Stimulated activated CD8-positive, alpha-beta memory T cell treated with anti-CD3 and anti-CD28 coated beads, Interleukin-7, amount 100 ng/mL, for 1 hour (primary cell): ENCODE measurements at places on chromosomes 3 and 15.

DNA sequence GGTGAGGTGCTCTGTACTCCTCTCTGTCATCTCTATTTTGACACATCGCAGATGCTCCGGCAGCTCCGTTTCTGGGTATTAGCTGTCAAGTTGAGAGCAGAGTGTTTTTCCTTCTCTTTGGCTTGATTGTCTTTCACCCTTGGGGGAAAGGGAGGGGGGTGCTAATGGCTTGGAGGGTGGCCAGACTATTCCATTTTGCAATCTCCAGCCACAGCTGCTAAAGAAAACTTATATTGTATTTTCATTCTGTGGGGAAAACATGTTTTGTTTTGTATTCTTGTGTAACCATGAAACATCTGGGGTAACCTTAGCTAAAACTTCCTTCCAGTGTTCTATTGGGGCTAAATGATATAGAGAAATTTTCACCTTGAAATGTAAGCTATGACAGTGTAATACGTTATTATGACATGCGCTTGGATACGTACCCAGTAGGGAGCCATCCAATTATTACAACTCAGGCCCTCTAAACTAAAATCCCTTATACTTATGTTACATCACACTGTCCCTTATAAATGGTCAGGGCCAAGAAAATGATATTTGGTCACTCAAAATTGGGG lies 14.0 kb upstream of the LARP6 start:
- DNase-seq = no peak

- DNase-seq = no peak
These were observed 23.8 kb upstream of the FOXP1 start for GRCh38 chr3:71607364-71607763.

- DNase-seq = no peak
These were observed 57.3 kb downstream of the GLB1 start for GRCh38 chr3:33039628-33040027.

DNA sequence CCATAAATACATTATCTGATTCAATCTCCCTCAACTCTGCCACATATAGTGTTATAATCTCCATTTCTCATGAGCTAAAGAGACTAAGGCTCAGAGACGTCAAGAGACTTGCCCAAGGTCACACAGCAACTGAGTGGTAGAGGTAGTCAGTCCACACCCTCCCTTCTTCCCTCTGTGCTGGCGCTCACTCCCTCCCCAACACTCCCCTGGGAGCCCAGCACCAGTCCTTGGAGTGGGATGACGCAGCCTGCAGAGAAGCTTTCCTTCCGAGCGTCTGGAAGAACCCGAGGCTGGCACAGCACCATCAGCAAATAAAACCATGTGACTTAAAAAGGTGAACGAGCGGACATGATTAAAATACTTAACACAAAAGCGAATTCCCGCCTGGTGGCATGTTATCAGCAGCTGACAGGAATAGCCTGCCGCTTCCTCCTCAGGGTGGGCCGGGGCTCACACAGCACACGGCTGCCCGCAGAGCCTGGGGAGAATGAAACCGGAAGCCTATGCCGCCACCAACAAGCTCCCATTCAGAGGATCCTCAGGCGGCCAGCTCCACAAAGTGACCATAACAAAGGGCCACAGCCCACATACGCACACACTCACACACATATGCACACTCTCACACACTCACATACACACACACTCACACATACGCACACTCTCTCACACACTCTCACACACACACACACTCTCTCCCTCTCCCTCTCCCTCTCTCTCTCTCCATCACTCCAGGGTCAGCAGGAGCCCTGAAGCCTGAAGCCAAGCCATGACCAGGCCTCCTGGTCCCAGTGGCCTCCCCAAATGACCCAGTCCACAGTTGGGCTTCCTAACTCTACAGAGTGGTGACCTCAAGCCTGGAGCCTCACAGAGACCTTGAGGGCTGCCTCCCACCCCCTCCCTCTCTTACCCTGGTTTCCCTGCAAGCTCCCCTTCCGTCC lies 120.5 kb downstream of the XXYLT1 start:
- no peak for DNase-seq

GRCh38 chr3:120101624-120102023 lies 7.4 kb upstream of the GSK3B start:
- DNase-seq = no peak

DNA sequence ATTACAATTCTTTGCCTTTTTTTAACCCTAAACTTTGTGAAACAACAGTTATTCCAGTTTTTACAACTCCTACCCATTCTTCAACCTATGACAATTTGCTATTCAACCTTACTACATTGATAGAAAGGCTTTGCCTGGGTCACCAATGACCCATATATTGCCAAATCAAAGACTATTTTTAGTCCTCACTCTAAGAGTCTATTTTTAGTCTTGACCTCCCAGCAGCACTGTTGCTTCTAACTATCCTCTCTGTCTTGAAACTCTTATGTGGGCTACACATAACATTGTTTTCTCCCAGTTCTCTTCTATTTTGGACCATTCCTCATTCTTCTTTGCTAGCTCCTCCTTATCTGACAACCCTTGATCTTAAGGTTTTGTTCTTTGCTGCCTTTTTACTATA lies 71.4 kb downstream of the C3orf80 start:
- DNase-seq = no peak

DNA sequence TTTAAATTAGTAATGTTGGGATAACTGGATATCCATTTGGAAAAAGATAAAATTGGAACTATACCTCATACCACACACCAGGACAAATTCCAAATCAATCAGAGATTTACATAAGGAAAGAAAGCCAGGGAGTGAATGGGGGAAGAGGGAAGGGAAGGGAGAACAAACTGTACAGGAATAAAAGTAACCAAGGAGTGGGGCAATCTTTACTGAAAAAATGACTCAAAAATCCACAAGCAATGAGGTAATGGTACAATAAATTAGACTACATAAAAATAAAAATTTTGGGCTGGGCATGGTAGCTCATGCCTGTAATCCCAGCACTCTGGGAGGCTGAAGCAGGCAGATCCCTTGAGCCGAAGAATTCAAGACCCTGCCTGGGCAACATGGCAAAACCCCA lies 82.6 kb downstream of the MLH1 start:
- DNase-seq = no peak

- DNase-seq = no peak
These were observed 45.3 kb downstream of the SEMA6D start for GRCh38 chr15:47762621-47763020.

- DNase-seq = no peak
These were observed 1.3 kb upstream of the IL16 start for GRCh38 chr15:81195339-81195864.

DNA sequence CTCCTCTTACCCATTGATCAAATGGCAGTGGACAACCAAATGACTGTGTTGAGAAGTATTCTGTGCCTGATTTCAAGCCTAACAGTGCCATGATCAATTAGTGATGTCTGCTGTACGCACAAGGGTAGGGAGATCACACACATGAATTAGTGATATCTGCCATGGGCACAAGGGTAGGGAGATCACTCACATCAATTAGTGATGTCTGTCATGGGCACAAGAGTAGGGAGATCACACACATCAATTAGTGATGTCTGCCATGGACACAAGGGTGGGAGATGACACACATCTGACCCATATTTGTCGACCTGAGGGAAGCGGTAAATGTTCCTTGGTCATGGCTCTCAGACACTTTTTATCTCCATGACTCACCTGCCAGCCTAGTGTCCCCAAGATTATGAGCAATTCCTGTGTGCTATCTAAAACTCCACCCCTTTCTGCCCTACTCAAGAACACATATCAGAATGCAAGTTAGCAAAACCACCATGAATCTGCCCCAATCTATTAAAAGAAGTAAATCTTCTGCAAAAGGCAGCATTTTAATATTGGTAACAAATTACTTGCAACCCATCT lies 165.0 kb downstream of the NTRK3 start:
- no peak for DNase-seq

GRCh38 chr3:4503050-4503449 lies 9.9 kb downstream of the ITPR1 start:
- DNase-seq = no peak

DNA sequence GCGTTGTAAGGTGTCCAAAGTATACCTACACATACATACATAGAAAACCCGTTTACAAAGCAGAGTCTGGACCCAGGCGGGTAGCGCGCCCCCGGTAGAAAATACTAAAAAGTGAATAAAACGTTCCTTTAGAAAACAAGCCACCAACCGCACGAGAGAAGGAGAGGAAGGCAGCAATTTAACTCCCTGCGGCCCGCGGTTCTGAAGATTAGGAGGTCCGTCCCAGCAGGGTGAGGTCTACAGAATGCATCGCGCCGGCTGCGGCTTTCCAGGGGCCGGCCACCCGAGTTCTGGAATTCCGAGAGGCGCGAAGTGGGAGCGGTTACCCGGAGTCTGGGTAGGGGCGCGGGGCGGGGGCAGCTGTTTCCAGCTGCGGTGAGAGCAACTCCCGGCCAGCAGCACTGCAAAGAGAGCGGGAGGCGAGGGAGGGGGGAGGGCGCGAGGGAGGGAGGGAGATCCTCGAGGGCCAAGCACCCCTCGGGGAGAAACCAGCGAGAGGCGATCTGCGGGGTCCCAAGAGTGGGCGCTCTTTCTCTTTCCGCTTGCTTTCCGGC lies 318.6 kb downstream of the FGF12 start:
- DNase-seq = no peak

- DNase-seq = no peak
These were observed 4.0 kb upstream of the AQR start for GRCh38 chr15:34973512-34973911.

DNA sequence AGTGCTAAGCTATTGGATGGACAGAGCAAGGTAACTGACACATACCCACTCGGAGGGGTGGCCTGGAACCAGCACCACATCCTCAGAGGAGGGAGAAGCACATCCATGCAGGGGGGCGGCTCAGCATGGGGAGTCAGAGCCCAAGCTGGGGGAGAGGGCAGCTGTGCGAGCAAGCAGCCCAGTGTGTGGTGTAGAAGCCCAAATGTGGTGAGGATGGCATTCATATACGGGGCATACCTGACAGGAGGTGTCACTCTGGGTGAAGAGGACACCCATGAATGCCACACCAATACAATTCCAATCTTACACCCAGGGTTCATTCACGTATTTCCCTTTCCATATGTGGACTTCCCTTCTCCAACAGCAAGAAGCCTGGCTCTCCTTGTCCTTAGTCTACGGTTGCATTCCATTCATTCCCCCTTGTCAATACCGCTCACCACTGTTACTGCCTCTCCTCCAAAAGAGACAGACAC lies 58.7 kb upstream of the ACAN start:
- DNase-seq = no peak

DNA sequence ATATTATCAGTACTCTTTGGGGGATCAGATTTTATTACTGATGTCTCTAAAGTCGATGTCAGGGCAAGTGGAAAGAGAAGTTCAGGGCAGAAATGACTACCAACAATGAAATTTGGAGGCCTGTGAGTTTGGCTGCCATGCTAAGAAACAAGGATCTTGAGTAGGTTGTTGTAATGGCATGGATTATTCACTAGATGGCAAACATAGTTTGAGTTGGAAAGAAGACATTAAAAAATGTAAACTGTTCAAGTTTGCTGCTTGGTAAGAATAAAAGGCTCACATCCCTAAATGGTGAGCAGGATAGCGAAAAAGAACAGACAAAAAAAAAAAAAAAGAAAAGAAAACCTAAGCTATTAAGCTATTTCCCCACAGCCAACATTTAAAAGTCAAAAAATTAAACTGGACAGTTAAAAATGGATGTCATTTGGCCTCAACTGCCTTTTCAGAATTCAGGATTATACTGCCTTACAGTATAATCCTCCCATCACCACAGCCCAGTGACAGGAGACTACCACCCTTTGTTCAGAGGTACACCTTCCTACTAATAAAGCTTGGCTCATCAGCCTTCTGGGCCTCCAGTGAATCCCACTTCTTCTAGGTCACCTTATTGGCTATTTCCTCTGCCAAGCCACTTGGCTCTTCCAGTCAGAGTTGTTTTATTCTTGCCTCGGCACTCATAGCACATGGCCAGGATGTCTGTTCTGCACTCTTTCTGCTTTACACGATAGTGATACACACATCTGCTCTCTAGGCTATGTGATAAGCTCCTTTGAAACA lies 163.7 kb downstream of the PLD1 start:
- DNase-seq = no peak

GRCh38 chr15:51667478-51667877 lies 13.8 kb upstream of the SCG3 start:
- DNase-seq = no peak

DNA sequence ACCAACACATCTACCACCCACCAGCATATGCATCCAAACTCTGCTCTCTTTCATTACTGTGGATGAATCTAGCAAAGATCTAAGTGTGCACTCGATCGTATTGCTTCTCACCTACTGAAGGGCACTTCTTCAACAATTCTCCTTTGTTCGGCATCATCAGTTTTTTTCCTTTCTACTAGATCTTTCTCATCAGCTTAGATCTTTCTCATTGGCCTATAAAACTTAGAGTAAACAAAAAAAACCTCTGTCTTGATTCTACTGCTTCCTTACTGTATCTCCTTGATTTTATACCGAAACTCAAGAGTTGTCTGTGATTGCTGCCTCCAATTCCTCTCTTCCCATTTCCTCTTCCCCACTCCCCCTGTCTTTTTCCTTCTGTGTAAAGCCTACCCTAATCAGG lies 36.1 kb upstream of the TIPARP start:
- DNase-seq = no peak

DNA sequence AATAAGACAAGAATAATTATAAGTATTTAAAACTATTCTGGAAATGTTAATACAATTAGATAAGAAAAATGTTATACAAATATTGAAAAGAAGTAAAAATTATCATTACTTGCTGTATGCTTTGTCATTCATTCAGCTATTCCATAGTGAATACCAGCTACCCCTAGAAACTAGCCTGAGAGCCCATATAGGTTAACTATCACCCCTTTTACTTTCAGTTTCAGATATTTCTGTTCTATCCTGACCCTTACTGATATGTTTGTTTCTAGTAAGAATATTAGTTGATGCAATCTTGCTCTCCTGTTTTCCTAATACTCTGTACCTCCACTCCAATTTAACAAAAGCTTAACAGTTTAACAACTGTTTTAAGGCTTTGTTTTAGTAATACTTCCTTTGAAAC lies 31.6 kb downstream of the FAM227B start:
- no peak for DNase-seq

DNA sequence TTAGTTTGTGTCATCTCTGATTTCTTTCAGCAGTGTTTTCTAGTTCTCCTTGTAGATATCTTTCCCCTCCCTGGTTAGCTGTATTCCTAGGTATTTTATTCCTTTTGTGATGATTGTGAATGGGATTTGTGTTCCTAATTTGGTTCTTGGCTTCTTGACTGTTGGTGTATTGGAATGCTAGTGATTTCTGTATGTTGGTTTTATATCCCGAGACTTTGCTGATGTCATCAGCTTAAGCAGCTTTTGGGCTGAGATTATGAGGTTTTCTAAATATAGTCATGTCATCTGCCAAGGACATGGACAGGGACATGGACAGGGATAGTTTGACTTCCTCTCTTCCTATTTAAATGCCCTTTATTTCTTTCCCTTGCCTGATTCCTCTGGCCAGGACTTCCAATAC lies 35.8 kb downstream of the MYO9A start:
- DNase-seq = no peak

DNA sequence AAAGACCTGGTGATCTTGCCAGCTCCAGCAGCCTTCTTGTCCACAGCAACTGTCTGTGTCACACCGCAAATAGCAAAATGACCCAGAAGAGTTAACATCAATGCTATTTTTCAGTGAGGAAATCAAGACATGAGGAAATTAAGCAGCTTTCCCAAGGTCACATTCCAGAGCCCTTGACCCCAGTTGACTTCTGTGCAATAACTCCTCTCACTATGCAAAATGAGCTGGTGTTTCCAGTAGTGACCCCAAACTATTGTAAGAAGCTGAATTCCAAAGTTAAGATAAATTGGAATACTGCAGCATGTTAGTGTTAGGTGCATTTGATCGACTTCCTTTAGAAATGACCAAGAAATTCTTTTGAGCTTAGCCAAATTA lies 172.8 kb upstream of the SNTN start:
- no peak for DNase-seq

GRCh38 chr3:71771884-71772283 lies 13.1 kb downstream of the PROK2 start:
- no peak for DNase-seq
